ENCODE measurements at places on chromosomes 6 and 20.

DNA sequence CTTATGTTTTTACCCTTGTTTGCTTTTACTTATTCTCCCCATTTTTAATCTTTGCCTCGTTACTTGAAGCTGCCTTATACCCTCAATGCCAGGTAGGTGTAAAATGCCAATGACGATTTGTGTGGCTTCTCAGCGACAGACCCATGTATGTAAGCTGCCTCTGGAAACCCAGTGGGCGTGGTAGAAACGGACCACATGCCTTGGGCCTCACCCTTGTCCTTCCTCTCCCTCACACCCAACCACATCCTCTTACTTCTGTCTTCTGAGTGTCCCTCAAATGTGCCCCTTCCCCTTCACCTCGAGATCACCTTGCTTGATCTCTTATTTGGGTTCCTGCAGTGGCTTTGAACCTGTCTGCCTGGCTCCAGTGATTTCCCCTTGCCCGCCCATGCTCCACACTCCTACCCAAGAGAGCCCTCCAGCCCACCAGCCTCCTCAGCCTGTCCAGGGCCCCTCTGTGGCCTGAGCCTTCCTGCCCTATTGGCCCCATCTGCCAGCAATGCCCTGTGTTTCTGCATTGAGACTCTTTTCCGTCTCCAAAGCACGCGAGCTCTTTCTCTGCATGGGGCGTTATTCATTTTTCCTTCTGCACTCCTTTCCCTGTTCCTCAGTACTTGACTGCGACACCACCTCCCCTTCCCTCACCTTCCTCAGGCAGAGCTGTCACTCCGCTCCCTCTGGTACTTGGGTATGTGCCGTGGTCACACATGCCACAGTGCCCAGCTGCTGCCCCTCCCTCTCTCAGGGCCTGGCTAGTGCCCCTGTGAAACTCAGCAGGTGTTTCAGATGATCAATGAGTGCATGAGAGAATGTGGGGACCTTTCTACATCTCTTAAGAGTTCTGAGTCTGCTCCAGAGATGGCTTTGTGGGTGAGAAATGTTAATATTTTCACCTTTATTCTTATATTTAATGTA lies 115.4 kb downstream of the SLX4IP start:
- DNase-seq = peak; percentile 82

DNA sequence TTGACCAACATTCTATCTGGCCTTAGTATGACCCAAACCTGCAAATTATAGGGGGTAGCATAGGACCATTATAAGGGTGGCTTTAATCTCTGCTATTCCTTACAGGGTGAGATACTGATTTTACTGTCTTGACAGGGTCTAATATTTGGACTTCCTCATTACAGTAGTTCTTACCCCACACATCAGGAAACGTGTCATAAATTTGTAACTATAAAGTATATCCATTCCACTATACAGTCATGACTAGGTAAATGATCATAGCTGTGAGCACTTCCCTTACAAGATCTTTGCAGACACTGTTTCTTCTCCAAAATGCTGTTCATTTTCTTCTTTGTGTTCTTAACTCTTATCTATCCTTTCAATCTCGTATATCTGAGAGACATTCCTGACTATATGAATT lies 518.7 kb upstream of the RNF217 start:
- DNase-seq = no peak

DNA sequence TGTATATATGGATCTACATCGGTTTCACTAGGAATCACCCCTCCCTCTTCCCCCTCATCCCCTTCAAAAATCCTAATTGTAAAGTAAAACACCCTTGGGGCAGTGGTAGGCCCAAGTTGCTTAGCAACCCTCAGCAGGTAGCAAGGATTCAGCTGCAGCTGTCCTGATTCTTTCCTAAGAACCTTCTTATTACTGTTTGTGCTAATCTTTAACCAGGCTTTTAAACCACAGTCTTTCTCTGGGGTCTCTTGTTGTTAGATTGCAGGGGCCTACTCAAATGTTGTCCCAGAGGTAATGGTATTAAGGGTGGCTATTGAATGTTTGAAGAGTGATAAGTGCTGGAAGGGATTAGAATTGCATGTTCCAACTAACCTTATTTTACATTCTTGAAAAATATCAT lies 46.4 kb downstream of the PRL start:
- no peak for DNase-seq

DNA sequence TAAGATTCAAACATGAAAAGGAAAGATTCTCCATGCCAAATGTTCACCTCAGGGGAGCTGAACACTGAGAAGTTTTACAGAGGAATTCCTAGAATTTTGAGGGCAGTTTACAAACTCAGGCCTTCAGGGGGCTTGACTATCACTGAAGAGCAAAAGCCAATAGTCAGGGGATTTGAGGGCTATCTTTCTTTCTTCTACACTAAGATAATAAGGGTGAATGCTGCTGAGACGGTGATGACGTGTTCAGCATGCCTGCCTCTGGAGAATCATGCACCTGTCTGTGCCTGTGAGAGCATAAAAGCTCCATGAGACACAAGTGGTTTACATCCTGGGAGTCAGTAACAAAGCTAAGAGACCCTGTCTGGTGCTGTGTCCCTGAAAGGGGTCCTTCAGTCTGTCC lies 1085.6 kb downstream of the KIF16B start:
- no peak for DNase-seq

DNA sequence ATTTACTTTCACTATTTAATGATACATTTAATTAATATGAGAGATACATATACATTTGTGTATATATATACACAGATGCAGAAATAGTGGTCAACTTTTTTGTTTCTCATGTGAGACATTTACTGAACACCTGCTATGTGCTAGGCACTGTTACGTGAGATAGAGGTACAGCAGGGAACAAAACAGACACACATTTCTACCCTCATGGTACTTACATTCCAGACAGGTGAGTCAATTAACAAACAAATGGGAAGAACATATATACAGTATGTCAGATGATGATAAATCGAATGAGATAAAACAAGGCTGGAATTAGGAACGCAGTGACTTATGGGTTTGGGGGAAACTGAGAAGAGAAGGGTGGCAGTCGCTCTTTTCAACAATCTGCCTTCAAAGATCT lies 5.1 kb downstream of the TFB1M start:
- no peak for DNase-seq

DNA sequence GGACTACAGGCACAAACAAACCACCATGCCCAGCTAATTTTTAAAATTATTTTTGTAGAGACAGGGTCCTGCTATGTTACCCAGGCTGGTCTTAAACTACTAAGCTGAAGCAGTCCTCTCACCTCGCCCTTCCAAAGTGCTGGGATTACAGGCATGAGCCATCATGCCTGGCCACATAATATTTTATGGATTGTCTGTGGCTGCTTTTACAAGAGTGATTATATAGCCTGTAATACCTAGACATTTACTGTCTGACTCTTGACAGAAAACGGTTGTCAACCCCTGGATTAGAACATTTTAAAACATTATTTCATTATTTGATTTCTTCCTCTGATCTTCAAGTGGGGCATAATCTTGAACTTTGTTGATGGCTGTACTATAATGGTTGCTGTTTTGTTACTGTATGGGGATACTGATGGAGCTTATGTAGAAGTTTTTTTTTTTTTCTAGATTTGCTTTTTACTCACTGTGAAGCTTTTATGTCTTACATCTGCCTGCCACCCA lies 14.3 kb downstream of the PARD6B start:
- DNase-seq = no peak

- DNase-seq = no peak
These were observed 30.3 kb downstream of the ITPR3 start for GRCh38 chr6:33651403-33651802.

- peak; percentile 32 for DNase-seq
These were observed 18.1 kb downstream of the STXBP5 start for GRCh38 chr6:147222160-147222838.

GRCh38 chr20:16261733-16262273 lies 311.4 kb downstream of the KIF16B start:
- no peak for DNase-seq

GRCh38 chr6:133286765-133287164 lies 45.6 kb downstream of the EYA4 start:
- DNase-seq = peak; percentile 38

DNA sequence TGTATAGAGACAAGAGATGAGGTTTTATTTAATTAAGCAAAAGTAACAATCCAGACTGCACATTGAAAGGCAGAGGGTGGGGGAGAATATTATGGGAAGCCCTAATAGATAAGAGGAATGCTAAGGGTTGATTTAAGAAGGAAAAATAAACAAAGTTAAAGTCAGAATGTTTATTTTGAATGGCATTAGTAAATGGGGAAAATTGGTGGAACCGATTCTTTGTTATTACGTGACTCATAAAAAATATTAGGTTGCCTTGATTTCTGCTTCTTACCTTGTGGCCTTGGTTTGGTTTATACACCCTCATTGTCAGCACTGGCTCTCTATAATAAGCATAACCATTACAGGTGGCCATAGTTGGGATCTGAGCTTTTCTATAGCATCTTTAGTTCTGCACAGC lies 674.8 kb upstream of the CITED2 start:
- no peak for DNase-seq

DNA sequence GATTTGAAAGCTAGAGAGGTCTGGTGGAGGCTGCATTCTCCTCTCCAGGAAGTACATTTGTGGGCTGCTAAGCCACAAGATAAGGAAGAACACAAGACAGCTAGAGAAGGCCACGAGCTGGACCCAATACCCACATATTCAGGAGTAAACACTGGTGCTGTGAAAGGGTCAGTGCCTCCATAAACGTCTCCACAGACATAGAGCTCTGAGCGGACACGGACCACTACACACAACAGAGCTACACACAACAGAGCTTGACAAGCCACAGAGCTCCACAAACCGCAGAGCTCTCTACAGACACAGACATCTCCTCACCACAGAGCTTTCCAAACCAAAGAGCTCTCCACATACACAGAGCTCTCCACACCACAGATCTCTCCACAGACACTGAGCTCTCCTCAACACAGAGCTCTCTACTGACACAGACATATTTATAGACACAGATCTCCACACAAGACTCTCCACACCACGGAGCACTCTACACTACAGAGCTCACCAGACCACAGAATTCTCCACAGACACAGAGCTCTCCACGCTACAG lies 51.9 kb downstream of the ERMARD start:
- peak; percentile 75 for DNase-seq

GRCh38 chr6:132087391-132087790 lies 136.2 kb upstream of the CCN2 start:
- no peak for DNase-seq

DNA sequence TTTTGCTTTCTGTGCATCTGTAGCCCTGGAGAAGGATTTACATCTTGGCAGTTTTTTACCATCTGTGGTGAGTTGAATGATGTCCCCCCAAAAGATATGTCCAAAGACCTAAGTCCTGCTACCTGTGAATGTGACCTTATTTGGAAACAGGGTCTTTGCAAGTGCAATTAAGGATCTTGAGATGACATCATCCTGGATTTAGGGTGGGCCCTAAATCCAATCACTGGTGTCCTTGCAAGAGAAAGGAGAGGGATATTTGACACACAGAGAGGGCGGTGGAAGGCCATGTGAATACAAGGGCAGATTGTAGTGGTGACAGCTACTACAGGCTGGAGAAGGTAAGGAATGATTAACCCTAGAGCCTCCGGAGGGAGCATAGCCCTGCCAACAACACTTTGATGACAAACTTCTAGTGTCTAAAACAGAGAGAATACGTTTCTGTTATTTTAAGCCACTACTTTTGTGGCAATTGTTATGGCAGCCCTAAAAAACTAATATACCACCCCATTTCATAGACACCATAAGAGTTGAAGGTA lies 35.1 kb downstream of the MKKS start:
- no peak for DNase-seq

- no peak for DNase-seq
These were observed 4.1 kb upstream of the ENPP5 start for GRCh38 chr6:46174904-46175303.

- no peak for DNase-seq
These were observed 172.7 kb upstream of the NOX3 start for GRCh38 chr6:155628306-155628705.

DNA sequence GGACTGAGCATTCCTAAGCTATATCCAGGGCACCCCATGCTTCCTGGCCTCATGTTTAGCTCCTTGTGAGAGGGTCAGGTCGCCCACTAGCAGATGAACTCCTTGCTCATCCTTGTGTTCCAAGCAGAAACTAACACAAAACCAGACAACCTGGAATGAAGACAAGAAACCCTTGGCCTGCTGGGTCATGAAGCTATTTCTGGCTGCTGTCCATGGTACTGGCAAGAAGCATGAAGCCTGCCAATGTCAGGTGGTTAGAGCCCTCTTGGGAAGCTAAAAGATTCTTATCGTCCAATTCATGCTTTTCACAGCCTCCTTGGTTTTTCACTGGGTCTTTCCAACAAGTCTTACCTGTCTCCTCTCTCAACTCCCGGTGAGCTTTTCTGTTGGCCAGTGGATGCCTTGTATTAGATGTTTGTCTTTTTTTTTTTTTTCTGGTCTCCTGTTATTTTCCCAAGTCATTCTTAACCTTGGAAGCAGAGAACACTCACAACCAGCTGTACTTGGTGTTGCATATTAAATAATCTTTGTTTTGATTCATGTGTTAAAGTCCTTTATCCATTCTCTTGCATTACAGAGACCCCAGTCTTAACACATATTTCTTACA lies 180.3 kb downstream of the ANKRD60 start:
- peak; percentile 53 for DNase-seq

DNA sequence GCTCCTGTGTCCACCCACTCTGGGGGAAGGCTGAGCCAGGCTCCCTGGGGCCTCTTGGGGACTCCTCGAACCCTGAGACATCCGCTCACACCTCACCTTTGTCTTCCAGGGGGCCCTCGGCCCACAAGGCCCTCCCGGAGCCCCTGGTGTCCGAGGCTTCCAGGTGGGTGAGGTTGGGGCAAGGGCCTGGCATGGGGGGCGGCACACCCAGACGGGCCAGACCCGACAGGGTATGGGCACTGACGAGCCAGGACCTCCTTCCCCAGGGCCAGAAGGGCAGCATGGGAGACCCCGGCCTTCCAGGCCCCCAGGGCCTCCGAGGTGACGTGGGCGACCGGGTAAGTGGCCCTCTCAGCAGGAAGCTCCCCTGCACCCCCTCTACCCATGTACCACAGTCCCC lies 13.4 kb downstream of the COL9A3 start:
- no peak for DNase-seq

DNA sequence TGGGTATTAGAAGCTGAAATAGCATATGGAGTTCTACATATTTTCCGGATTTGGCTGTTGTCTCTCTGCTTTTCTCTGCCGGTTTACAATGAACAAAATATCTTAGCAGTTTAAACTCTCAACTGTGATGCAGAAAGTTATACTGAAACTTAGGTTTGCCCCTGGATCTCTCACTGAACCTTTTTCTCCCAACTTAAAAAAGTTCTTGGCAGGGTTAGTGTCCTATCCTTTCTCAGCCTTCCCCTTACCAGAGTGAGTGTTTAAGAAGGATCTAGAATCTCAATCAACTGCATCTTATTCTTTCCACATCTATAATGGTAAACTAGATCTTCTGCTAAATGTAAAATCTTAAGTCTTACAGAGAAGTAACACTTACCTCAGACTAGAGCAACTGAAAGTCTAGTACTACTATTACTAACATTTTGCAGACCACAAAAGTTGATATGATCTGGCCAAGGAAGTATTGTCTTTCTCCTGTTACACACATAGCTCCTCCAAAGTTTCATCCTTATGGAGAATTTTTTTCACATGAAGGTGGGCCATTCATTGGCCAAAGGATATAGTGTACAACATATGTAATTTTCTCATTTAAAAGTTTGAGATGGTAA lies 392.3 kb upstream of the RUNX2 start:
- no peak for DNase-seq

All from NB4 (cell line).